ENCODE measurements at places on chromosomes 3 and 15.
A peak's percentile ranks its signal among the peaks of the same experiment; 100 is the strongest.

DNA sequence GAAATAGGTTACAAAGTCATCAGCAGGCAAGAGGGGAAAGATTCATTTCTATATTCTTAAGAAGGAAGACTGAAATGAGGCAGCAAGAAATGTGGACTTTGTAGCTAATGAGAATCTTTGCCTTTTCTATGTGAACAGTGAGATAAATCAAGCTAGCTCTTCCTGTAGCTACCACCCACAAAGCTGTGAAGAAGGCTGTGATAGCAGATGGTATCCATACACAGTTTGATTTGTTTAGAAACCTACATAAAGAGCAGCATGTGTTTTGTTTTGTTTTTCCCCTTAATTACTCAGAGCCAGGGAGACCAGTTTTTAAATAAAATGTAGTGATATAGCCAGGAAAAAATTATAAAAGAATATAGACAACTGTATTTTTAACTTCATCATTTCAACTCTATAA lies 45.5 kb downstream of the TEX9 start:
- peak; percentile 36 for DNase-seq

DNA sequence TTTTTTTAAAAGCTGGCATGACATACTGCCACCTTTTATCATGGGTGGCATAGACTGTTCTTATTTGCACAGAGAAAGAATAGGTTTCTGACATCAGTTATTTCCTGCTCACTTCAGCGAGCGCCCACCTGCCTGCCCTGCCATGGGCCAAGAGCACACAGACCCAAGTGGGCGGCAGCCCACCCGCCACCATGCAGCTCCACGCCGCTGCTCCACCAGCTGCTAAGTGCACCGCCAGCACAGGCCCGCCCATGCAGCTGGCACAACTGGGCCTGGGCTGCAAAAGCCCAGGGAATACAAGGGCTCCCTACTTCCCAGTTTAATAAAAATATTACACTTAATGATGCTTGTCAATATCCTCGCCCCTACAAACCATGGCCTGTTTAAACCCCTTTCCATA lies 15.4 kb downstream of the ZNF148 start:
- peak; percentile 21 for DNase-seq

DNA sequence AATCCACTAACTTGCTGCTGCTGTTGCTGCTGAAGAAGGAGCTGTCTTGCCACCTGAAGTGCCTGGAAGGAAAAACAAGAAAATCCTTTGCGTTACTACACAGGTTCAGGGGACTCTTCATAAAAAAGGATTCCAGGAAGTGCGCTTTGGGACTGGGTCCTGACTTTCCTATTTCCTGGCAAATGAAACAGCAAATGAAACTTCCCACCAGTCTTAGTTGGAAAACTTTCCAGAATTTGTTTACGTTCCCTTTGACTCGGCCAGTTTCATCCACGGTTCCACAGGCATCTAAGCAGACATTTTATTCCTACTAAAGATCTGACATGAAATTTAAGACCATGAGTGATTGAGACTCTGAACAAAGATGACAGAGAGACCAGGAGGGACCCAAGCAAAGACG lies 471.0 kb downstream of the FOXP1 start:
- DNase-seq: no peak

- no peak for DNase-seq
Observed at GRCh38 chr15:65804252-65804931, 12.3 kb upstream of the DENND4A start.

- DNase-seq: no peak
Observed at GRCh38 chr3:128573707-128574162, 76.9 kb downstream of the RPN1 start.

DNA sequence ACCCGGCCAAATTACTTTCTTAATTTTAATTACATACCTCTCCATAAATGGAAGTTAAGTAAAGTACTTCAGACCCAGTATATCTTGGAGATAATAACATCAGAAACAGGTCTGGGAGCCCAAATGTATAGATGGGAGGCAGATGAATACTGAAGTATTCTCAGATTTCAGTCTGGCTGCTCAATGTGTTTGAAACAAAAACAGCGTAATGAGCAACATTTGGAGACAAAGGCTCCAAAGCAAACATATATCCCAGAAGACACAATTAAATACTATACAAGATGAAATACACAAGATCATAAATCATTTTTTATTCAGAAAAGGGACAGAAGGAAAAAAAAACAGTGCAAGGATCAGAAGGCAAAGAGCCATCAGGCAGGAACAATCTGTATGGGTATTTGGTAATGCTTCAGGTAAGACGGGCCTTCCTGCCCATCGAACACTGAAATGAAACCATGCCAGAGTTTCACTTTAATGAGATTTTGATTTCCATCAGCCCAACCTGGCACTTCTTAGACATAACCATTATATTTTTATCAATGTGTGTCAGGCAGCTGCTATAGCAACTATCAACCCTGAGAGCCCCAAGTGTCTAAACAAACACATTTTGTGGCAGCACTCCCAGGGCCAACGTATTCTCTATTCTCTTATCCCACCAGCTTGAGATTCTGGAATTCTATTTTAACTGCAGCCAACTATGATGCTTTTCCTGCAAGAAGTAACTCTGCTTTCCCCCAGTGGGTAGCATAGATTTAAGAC lies 210.8 kb downstream of the STT3B start:
- DNase-seq: no peak

DNA sequence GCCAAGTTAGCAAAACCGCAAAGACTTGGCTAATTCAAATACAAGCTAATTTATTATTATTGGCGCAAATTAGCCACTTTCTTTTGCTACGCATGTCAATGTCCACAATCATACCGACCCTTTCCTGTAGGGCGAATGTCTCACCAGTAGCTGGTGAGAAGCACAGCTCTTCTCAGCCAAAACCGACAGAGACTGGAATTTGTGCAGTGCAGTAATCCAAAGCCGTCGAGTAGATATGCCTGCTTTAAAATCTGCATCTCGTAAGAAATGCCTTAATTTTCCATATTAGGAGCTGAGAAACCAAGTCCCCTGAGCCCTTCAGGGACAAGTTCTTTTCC lies 614 bp upstream of the MINDY2 start:
- no peak for DNase-seq

- DNase-seq: no peak
Observed at GRCh38 chr3:27507515-27508266, 23.5 kb upstream of the SLC4A7 start.

DNA sequence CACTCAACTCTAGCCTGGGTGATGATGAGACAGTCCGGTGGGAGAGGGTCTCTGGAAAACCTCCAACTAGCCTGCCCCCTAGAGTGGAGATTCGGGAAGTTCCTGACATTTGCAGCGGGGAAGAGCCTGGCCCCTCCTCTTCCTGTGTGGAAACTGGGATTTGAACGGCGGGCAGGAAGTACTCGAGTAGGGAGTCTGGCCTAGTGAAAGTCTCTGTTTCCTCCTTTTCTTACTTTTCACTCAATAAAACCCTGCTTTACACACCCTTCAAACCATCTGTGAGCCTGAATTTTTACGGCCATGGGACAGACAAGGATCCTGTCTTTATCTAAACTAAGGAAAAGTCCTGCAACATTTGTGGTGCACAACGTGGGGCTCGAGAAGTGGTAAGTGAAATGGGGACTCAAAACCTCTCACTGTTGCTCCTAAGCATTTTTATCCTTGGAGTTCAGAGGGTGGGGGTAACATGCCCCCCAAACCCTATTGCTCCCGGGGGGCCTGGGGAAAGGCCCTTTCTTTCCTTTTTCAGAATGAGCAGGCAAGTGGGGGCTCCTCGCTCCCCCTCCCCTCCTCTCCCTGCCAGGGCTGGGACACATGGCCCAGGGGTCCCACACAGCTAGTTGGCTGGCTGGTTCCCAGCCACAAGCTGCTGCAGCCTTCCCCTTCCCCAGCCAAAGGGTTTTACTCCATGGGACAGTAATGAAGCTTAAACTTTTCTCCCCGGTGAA lies 224.7 kb upstream of the GBE1 start:
- DNase-seq: no peak

- DNase-seq: no peak
Observed at GRCh38 chr3:198071602-198072287, 111.7 kb downstream of the LMLN start.

GRCh38 chr3:170055209-170055608 lies 17.4 kb downstream of the GPR160 start:
- no peak for DNase-seq

- no peak for DNase-seq
Observed at GRCh38 chr3:67484085-67484484, 170.3 kb downstream of the SUCLG2 start.

GRCh38 chr3:168162172-168162571 lies 66.4 kb upstream of the GOLIM4 start:
- DNase-seq: no peak

- DNase-seq: no peak
Observed at GRCh38 chr15:100732211-100733055, 130.0 kb downstream of the ASB7 start.

GRCh38 chr3:153840487-153840886 lies 280.7 kb upstream of the ARHGEF26 start:
- DNase-seq: no peak

DNA sequence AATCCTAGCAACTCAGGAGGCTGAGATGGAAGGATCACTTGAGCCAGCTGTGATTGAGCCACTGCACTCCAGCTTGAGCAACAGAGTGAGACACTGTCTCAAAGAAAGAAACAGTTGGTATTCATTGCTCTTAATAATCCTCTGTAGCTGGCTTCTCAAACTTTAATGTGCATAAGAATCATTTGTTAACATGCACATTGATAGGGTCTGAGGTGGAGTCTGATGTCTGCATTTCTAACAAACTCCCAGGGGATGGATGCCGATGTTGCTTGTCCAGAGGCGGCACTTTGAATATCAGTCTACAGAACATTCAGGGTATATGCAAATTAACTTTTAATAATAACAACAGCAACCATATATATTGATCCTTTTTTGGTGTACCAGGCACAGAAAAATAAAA lies 39.9 kb downstream of the NKIRAS1 start:
- DNase-seq: no peak

GRCh38 chr3:115715241-115715745 lies 92.0 kb downstream of the GAP43 start:
- DNase-seq: no peak

DNA sequence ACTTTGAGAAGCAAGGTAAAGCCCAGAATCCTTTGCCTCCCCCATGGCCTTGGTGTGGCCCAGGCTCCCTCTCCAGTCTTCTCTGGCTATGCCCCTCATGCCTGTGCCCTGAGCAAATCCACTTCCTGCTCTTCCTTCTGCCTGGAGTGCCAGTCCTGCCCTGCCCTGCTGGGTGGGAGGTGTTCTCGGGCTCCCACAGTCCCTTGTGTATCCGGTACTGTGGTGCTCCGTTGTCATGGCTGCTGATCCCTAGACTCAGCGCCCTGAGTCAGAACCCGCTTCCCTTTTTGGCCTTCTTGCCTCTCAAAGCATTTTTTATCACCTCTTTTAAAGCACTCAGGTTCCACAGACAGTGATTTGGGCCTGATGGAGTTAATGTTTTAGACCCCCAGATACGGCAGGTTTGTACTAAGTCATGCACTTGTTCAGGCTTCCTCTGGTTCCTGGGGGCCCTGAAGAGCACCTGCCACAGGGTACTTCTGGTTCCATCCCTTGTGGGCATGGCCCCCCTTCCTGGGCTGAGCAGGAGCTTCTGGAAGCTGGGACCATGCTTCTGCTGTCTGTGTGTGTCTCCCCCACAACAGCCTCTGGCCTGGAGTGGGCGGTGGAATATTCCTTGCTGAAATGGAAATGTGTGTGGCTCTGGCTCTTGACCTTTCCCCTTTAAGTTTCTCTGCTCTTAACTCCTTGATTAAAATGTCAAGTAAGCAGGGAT lies 29.6 kb upstream of the ADAMTS7 start:
- no peak for DNase-seq

- DNase-seq: no peak
Observed at GRCh38 chr3:154792828-154793227, 287.3 kb upstream of the MME start.

DNA sequence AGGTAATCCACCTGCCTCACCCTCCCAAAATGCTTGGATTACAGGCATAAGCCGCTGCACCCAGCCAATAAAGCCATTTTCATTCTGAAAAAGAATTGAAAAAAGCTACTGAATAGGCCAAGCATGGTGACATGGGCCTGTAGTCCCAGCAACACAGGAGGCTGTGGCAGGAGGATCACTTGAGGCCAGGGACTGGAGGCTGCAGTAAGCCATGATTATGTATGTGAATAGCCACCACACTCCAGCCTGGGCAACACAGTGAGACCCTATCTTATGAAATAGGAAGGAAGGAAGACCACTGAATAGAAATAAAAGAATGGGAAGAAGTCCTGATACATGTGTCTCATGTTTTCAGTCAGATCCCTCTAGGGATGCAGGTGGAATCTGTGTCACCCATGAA lies 36.0 kb upstream of the SEMA4B start:
- no peak for DNase-seq

- DNase-seq: peak; percentile 90
Observed at GRCh38 chr3:178084938-178085816, 451.1 kb upstream of the KCNMB2 start.

GRCh38 chr3:102085431-102086176 lies 236.3 kb downstream of the NFKBIZ start:
- DNase-seq: no peak

- DNase-seq: no peak
Observed at GRCh38 chr3:153289334-153289808, 127.3 kb downstream of the RAP2B start.

GRCh38 chr3:175911937-175912336 lies 1052.8 kb downstream of the NAALADL2 start:
- DNase-seq: no peak

DNA sequence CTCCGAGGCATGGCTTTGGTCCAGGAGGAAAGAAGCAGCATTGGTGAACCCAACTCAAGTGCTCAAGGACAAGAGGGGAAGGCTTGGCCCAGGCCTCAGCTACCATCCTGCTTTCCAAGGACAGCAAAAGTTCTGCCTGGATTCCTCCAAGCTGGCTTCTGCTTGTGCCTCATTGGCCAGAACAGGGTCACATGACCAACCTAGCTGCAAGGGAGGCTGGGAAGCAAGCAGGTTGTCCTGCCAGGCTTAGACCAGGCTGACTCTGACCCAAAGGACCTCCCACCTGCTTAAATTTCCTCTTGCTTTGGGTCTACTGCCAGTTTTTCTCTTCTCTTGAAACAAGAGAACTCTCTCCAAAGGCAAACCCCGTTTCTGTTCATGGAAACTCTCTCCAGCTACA lies 70.7 kb downstream of the RPN1 start:
- no peak for DNase-seq

DNA sequence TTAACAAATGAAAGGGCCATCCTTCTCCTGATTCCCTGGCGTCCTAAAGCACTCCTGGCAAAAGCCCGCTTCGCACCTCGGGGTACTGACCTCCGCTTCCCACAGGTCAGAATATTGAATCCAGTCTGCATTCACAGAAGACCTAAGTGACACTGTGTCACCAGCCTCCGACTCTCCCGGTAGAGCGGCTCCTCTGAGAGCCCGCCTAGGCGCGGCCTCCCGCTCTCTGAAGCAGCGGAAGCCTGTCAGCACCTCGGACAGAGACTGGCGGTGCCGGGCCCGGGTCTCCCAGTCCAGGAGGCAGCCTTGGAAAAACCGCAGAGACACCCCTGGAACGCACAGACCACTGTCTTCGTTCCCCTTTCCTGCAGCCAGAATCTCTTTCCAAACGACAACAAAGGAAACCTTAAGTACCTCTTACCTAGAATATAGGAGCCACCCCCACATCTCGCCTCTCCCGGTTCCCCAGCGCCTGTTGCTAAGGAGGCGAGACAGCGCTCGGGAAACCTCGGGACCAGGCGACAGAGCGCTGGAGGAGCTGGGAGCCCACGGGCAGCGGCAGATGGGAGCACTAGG lies 1.2 kb downstream of the GABRB3 start:
- DNase-seq: no peak

Data from NCI-H1694 (cell line).